Calu3 (cell line): ENCODE measurements at places on chromosomes 4 and X. TPM values are rescaled to one million over a fixed set of nuclear protein-coding genes. Genes with fewer than 3 reads are reported as not detected.

N4BP2 gene
- total RNA-seq, result 5.0 and 5.3 TPM in 2 replicates

GRCh38 chr4:173189117-173189693 lies 20.6 kb downstream of the GALNT7 start:
- peaks cover 12% of the 10 kb centered on the region for H3K36me3 ChIP-seq
- H3K27me3 ChIP-seq, result no peaks in the 10 kb centered on the region
- H3K27ac ChIP-seq, result peak overlapping the region; percentile 90
- peak overlapping the region; percentile 50 for H3K4me3 ChIP-seq

FGB gene
- total RNA-seq, result 0.38 and 0.59 TPM in 2 replicates

DNA sequence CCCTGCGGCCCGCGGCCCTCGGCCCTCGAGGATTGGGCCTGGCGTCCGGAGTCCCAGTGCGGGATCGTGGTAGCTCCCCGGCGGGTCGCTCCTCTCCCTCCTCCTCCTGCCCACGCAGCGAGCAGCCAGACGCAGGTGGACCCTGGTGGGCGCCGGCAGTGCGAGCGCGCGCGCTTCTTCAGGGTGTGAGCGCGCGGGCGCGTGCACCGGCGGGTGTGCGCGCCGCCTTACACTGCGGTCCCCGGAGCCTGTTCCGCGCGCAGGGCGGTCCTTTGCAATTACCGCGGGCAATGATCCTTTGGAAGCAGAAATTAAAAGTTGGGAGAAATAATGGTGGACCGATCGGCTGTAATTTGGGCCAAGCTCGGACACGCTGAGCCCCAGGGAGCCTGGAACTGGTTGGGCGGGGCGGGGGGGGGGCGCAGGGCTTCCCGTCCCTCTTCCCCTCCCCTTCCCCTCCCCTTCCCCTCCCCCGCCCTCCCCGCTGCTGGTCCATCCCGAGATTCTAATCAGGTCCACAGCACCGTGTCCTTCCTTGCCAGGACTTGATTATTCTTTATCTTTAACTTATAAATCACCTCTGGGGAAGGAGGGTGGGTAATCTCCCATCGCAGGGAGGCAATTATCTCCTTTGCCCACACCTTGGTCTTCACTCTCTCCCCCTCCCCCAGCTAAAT lies 1.6 kb upstream of the NKX1-1 start:
- H3K4me3 ChIP-seq, result no peak overlapping the region
- no peaks in the 10 kb centered on the region for H3K4me1 ChIP-seq
- peaks cover 37% of the 10 kb centered on the region for H3K27me3 ChIP-seq
- no peaks in the 10 kb centered on the region for H3K36me3 ChIP-seq
- no peak overlapping the region for H3K27ac ChIP-seq

DNA sequence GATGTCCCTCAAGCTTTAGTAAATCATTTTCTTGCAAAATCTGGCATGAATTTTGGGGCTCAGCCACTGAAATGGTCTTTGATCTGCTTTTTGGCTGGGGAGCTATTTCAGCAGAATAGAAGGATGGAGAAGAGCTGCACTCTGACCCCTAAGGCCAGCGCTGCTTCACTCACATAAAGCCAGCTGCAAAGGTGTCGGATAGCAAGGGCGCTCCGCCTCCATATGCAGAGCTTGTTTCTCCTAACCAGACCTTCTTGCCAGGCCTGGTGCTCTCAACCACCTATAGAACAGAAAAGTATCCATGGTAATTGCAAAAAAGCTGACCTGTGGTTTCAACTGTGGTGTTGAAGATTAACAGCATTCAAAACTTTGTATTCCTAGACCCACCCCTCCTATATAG lies 24.1 kb upstream of the COQ2 start:
- H3K27ac ChIP-seq, result no peak overlapping the region
- no peak for DNase-seq
- H3K4me1 ChIP-seq, result no peaks in the 10 kb centered on the region

DNA sequence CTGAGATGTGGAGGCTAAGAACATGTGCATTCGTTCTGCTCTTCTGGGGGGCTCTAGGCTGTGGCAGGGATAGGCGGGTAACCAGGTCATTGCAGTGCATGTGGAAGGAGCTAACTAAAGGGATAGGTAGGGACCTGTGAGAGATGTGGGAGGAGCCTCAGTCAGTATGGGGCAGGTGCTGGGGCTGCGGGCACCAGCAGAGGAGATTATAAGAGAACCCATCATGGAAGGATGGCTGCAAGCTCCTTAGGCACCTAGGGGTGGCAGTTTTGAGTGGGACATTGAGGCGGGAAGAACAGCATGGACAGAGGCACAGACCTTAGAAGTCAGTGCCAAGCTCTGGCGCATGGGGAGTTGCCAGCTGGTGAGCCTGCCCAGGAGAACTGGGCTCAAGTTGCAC lies 7.2 kb downstream of the CLDN22 start:
- DNase-seq, result no peak
- H3K4me1 ChIP-seq, result no peaks in the 10 kb centered on the region
- no peaks in the 10 kb centered on the region for H3K36me3 ChIP-seq
- no peak overlapping the region for H3K4me3 ChIP-seq
- H3K27ac ChIP-seq, result no peak overlapping the region

- no peak for DNase-seq
- no peak overlapping the region for H3K4me3 ChIP-seq
- H3K27ac ChIP-seq, result no peak overlapping the region
- H3K4me1 ChIP-seq, result no peaks in the 10 kb centered on the region
Observed at GRCh38 chr4:3387154-3387942, 54.4 kb upstream of the HGFAC start.

DNA sequence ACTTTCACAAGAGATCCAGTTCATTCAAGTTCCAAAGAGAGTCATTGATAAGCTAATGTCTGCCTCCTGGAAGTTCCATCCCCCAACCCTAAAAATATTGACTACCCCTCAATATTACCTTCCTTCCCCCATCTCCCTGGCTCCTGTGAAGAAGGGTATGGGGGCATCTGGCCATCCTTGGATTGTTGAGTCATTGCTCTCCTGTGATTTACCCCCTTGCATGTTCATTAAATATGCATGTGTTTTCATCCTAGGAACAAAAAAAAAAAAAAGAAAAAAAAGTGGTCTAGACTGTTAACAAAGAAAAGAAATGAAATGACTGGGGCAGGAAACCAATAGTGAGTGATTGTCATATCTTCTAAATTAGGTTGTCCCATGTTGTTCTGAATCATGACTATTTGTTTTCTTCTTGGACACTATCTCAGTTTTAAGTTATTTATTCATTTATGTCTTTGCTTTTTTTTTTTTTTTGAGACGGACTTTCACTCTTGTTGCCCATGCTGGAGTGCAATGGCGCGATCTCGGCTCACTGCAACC lies 51.9 kb upstream of the HUWE1 start:
- no peak overlapping the region for H3K27ac ChIP-seq
- DNase-seq, result no peak
- H3K4me3 ChIP-seq, result no peak overlapping the region
- H3K36me3 ChIP-seq, result no peaks in the 10 kb centered on the region

- no peak overlapping the region for H3K27ac ChIP-seq
- no peak overlapping the region for H3K4me3 ChIP-seq
- no peaks in the 10 kb centered on the region for H3K27me3 ChIP-seq
- no peaks in the 10 kb centered on the region for H3K36me3 ChIP-seq
Observed at GRCh38 chrX:19063030-19063429, 59.2 kb downstream of the ADGRG2 start.

GRCh38 chrX:84993150-84993549 lies 10.5 kb upstream of the APOOL start:
- no peak overlapping the region for H3K4me3 ChIP-seq
- no peak overlapping the region for H3K27ac ChIP-seq
- no peak for DNase-seq
- H3K4me1 ChIP-seq, result no peaks in the 10 kb centered on the region
